ENCODE measurements at places on chromosomes 11 and 22.

DNA sequence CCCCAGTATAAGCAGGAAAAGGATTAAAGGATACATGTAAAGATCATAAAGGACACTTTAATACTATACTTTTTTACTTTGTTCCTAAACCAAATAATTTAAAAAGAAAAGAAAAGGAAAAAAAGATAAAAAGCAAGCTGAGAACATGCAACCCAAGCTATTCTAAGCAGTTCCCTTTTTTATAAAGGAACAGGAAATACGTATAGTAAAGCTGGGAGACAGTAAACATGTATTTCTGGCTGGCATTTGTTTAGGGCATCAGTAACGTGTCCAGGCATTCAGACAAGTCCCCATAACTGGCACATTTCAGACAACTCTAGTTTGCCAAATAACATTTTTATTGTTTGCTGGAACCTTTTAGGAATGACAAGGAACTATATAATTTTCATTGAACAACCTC lies 24.9 kb downstream of the BCO2 start:
- DNase-seq = no peak

DNA sequence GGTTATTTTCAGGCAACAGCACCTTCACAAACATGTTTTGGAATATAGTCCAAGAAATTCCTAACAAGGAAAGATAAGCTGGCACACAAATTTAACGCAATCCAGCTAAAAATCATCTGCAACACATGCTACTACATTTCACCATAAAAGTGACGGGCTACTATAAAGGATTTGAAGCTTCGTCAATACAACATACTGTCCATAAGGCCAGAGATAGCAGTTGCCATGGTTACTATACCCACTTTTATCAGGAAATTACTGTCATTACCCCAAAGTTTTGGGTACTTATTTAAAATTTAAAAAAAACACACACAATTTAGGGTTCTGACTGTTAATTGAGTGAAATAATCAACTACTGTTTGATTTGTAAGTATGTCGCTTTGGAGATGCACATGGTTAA lies 6.9 kb downstream of the PHF21A start:
- DNase-seq = no peak

DNA sequence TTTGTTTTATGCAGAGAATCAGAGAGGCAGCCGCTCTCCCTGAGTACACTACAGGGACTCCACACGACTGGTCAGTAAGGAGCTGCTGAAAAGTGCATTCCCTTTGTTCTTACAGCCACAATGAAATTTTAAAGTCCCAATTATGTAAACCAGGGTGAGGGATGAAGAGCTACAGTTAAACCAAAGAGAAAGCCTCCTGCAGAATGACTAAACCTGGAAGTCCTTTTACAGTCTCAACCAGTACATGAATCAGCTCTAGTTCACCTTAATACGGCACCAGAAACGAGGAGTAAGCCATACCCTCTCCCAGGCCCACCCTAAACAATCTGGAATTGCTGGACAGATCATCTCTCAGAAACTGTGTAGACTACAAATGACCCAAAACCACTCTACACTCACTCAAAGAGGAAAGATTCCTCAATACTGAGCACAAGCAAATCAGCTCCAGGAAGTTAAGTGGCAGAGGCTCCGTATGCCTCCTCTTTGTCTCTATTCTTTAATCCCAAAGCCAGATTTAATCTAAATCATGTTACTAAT lies 113.1 kb downstream of the RBFOX2 start:
- no peak for DNase-seq

DNA sequence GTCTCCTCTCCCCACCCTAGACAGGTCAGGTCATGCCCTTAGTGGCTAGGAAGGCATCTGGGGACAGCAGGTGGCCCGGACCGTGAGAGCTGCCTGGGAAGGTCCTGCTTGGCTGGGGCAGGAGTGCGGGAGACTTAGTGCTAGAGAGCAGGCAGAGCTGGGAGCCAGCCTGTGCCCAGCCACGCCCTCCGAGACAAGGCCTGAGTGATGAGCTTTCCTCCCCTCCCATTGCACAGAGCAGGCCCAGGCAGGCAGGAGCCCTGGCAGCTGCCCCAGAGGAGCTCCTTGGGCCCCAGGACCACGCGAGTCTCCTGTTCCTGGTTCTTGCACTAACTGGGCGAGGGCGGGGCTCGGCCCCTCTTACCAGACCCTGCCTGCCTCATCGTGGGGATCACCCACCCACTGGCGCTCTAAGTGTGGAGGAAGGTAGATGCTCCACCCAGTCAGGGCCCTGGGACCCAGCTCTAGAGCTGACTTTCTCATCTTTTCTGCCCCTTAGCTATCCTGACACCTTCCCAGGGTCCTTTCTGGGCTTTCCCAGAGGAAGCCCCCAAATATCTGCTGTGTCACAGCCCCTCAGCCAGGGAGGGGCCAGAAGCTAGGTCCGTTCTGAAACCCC lies 44.9 kb downstream of the MACROD1 start:
- no peak for DNase-seq

DNA sequence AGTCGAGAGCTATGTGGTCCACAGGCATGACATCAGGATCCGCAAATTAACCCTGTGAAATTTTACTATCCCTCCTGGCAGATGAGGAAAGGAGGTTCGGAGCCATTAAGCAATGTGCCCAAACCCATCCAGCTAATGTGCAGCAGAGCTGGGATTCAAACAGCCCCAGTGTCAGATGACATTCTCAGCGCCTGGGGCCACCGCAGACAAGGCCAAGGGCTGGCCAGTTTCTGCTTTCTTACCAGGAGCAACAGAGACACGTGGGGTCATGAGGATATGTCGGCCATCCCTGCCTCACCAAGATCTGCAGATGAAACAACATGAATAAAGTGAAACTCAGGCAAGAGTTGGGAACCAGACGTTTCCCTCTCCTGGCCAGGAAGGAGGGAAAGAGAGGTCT lies 110.2 kb downstream of the TENM4 start:
- no peak for DNase-seq

DNA sequence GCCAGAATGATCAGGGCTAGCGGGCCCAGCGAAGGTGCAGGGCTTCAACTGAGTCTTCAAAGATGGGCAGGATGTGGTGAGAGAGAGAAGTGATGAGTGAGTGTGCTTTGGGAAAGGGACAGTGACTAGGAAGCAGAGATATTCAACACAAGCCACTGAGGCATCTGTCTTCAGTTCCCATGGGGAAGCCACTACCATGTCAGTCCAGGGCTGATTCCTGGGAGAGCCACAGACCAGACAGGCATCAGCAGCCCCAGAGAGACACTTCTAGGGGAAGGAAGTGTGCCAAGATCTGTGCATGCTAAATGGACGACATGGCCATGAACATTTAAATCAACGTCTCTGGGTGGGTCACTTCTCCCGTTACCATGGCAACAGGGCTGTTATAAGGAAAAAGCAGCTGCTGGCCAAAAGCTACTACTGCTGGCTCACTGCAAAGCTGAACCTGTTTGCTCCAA lies 28.5 kb downstream of the P4HA3 start:
- no peak for DNase-seq

GRCh38 chr11:98289617-98290263 lies 731.0 kb upstream of the CNTN5 start:
- no peak for DNase-seq

DNA sequence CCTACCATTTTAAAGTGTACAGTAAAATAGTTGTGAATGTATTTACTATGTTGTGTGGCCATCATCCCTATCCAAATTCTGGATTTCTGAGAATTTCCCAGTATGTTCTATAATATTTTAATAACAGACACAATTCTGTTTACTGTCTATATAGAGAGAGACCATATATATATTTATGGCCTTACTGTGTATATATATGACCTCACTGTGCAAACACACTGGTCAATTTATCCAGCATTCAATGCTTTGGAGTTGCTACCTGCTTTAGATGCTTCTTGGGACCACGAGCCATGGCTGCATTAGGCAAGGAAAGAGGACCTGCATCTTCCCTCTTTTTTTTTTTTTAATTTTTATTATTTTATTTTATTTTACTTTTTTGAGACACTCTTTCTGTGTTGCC lies 40.2 kb downstream of the SWAP70 start:
- DNase-seq = no peak

DNA sequence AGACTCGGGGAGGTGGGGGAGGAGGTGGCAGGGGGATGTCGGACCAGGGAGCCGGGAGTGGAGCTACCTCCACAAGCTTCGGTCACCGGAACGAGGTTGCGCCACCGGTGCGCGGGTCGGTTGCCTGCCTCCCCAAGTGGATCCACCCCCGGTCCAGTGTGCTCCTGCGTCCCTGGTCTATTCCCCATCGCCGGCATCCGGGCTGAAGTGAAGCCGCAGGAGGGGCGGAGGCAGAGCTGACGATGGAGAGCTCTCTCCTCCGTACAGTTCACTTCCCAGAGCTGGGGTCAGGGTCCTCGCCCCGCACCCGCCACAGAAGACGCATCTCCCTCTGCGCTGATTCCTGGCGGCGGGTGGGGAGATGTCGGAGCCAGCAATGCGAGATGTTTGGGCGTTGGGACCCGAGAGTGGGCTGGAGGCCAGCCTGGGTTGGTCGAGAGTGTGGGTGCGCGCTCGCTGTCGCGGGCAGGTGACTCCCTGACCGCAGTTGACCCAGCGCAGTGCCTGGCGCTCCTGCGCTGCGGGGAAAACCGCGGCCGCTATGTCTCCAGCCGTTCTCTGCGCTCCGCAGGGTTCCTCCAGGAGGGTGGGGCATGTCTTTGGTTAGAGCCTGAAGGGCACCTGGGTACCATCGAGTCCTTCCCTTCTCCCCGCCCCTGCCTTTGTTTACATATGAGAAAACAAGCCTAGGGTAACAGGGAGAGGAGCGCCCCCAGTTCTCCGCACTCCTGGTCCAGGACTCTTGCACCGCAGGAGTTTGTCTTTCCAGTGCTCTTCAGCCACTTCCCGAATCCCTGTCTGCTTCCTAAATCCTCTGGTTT lies 1.7 kb downstream of the C11orf96 start:
- DNase-seq = no peak

- no peak for DNase-seq
Measured at GRCh38 chr11:17328871-17329494, 22.6 kb upstream of the NCR3LG1 start.

DNA sequence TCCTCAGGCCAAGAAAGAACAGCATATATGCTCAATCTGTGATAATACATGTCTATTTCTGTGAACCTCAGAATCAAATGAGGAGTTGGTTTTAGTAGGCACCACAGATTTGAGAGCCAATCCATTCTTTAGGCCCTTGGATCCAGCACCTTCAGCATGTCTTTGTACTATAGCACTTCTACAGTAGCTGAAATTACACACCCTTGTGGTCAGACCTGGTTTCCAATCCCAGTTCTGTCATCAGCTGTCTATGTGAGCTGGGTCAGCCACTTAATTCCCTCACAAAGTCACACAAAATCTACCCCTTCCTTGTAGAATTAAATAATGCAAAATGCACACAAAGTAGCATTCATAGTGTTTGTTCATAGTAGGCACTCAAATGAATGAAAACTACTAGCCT lies 381.3 kb upstream of the LARGE1 start:
- no peak for DNase-seq

- DNase-seq = no peak
Measured at GRCh38 chr11:64529559-64530520, 61.2 kb upstream of the SLC22A12 start.

DNA sequence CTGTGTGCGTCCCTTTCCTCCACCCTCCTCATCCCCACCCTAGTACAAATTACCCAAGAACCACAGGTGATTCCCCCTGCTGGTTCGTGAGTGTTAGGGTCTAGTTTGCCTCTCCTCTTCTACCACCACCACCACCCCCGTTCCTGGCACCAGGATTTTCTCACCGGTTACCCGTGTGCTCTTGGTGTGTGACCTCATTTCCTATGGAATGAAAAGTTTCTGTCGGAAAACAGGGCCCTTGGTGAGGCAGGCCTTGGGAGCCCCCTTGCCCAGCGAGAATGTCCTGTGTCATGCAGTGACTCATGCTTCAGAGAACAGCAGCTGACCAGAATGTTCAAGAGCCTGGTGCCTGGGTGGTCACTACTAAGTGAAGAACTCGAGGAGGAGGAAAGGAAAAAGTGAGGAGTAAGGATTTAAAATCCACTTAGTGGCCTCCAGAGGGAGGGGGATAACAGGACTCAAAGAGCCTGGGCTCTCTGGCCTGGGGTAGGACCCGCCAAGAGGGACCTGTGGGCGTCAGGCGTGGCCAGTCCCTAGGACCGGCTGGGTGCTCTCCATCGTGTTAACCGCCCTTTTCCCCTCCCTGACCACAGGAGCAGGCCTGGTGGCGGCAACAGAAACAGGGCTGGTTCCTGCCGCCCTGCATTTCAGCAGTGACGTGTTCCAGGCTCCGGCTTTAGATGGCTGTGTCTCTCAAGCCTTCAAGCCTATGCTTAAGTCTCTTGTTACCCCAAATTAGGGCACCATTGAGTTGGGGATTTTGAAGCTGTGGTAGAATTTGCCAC lies 30.2 kb downstream of the C22orf31 start:
- no peak for DNase-seq

- DNase-seq = no peak
Measured at GRCh38 chr11:82686211-82686610, 47.5 kb downstream of the FAM181B start.

DNA sequence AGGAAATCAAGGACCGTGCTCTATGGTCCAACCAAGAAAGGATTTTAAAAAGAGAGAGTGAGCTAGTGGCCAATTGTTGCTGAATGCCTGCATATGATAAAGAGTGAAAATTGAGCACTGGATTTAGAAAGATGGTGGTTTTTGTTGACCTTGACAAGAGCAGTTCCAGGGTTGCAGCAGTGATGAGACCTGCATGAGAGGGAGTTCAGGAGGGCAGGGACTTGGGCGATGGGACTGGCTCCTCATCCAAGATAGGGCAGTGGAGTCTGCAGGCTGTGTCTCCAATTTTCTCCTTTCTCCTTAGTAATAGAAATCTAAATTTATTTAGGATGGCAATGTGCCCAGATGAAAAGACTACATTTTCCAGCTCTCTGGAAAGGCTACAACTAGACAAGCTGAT lies 94.0 kb upstream of the B3GAT1 start:
- no peak for DNase-seq

- peak; percentile 86 for DNase-seq
Measured at GRCh38 chr22:49962012-49962750, 1.6 kb downstream of the PIM3 start.

DNA sequence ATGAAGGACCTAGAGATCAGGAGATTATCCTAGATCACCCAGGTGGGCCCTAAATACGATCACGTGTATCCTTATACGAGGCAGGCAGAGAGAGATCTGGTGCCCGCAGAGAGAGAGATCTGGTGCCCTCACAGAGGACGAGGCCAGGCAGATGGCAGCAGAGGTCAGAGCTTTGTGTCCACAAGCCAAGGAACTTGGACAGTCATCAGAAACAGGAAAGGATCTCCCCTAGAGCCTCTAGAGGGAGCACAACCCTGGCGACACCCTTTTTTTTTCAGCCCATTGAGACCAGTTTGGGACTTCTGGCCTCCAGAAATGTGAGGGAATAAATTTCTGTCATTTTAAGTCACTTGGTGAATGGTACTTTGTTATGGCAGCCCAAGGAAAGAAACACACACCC lies 25.5 kb upstream of the TIMP3 start:
- DNase-seq = no peak
